Uterus (tissue), 4 donors: ENCODE measurements at places on chromosomes 3 and 15. TPM values are rescaled to one million over a fixed set of nuclear protein-coding genes. Genes with fewer than 3 reads are reported as not detected.

DNA sequence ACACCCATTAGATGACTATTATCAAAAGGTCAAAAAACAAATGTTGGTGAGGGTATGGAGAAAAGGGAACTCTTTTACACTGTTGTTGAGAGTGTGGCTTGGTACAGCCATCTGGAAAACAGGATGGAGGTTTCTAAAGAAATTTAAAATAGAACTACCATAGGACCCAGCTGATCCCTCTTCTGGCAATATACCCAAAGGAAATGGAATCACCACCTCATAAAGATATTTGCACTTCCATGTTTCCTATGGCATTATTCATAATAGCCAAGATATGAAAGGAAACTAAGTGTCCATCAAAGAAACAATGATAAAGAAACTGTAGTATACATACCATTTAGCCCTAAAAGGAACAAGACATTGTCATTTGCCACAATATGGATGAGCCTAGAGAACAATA lies 186.3 kb downstream of the SCAPER start:
- no peaks in the 10 kb centered on the region for H3K27me3 ChIP-seq
- no peak overlapping the region for H3K27ac ChIP-seq
- H3K4me3 ChIP-seq = no peak overlapping the region
- H3K36me3 ChIP-seq = no peaks in the 10 kb centered on the region
- no peak for DNase-seq

GRCh38 chr15:44340410-44340809 lies 51.9 kb downstream of the GOLM2 start:
- H3K27ac ChIP-seq = no peak overlapping the region
- DNase-seq = no peak
- H3K27me3 ChIP-seq = no peaks in the 10 kb centered on the region
- H3K4me3 ChIP-seq = no peak overlapping the region

Gene ADPRH
- 3.5 TPM for total RNA-seq

DNA sequence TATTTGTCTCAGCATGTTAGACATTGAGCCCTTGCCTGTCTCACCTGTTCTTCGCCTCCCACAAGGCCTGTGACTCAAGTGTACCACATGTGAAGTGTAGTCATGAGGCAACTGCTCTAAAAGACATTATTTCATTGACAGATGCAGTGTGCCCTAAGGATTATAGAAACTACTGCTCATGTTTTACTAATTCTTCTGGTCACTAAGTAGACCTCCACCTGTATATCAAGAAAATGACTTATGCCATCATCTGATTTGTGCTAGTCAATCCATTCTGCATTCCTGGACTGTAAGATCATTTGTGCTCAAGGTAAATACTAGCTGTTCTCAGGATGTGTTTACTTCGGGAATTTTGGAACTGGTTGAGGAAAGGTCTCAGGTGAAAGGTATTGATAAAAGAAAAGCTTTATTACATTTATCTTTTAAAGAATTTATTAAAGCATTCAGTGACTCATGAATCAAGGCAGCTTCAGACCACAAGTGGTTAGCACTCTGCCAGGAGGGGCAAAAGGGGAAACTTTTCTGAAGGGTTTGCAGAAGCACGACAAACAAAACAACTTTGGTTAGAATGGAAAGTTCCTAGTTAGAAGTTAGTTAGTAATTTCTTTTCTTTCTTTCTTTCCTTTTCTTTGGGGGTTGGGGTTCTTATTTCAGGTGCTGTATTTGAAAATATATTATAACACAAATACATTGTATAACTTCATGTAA lies 465.3 kb upstream of the CBLB start:
- no peak for DNase-seq
- no peaks in the 10 kb centered on the region for H3K36me3 ChIP-seq
- no peak overlapping the region for H3K4me3 ChIP-seq

DNA sequence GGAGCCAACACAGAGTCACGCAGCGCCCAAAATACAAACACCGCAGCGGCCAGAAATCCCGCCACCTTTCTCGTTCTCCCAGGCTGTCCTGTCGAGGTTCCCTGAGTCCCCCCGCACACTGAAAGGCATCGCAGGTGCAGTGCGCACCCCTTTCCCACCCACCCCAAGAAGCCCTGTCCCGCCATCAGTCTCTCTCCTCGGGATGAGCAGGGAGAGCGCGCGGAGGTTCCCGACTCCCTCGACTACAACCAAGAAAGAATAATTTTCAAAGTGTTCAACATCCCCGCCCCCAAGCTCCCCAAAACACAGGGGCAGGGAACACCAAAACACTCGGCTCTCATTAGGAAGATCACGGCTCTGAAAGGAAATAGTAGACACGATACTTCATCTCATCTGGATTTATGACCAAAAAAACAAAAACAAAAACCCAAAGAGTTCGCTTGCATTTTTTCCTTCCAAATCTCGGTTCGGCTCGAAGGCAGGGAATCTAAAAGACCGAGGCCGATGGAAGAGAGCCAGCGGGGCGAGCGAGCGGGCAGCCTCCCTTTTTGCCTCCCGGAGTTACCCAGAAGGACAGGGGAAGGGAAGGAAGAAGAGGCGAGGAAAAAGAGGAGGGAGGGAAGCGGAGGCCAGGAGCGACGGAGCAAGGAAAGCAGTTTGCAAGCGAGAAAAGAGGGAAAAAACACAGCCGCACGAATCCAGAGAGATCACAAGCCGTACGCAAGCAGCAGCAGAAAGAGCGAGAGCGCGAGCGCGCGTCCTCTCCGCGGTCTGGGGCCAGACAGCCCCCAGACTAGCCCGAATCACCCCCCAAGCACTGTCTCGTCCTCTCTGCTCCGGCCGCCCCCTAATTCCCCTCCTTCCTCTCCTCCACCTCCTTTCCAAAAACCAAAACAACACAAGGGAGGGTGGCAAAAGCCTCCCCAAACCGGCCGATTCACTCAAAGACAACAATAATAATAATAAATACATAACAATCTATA lies 808 bp downstream of the BCL6 start:
- peak overlapping the region; percentile 98 for H3K27ac ChIP-seq
- no peaks in the 10 kb centered on the region for H3K27me3 ChIP-seq
- no peaks in the 10 kb centered on the region for H3K36me3 ChIP-seq
- H3K4me1 ChIP-seq = peaks cover 4% of the 10 kb centered on the region
- peak; percentile 56 for DNase-seq
- peak overlapping the region; percentile 86 for H3K4me3 ChIP-seq

DNA sequence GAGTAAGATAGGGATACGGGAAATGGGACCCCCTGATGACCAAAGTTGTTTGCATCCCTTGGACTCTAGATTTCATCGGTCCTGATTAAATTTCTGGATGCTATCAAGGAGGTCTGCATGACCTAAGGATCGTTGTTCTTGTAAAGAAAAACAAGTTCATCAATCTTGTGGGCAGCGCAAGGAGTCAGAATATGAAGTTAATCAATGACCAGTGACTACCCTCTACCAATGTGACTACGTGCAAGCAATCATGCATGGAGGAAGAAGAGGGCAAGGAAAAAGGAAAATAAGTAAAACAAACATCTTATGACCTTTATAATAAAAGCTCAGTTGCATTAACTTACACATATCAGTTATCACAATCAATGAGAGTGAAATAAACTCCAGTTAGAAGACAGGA lies 139.7 kb downstream of the RTP4 start:
- no peaks in the 10 kb centered on the region for H3K36me3 ChIP-seq
- H3K27me3 ChIP-seq = no peaks in the 10 kb centered on the region
- H3K27ac ChIP-seq = no peak overlapping the region
- no peak for DNase-seq
- no peak overlapping the region for H3K4me3 ChIP-seq
- no peaks in the 10 kb centered on the region for H3K4me1 ChIP-seq

Gene ANKUB1
- not detected for total RNA-seq

GRCh38 chr15:66292571-66293418 lies 573 bp upstream of the DIS3L start:
- peak overlapping the region; percentile 50 for H3K4me3 ChIP-seq
- no peak for DNase-seq
- no peaks in the 10 kb centered on the region for H3K4me1 ChIP-seq

Gene ANXA2
- total RNA-seq = 376 TPM

DNA sequence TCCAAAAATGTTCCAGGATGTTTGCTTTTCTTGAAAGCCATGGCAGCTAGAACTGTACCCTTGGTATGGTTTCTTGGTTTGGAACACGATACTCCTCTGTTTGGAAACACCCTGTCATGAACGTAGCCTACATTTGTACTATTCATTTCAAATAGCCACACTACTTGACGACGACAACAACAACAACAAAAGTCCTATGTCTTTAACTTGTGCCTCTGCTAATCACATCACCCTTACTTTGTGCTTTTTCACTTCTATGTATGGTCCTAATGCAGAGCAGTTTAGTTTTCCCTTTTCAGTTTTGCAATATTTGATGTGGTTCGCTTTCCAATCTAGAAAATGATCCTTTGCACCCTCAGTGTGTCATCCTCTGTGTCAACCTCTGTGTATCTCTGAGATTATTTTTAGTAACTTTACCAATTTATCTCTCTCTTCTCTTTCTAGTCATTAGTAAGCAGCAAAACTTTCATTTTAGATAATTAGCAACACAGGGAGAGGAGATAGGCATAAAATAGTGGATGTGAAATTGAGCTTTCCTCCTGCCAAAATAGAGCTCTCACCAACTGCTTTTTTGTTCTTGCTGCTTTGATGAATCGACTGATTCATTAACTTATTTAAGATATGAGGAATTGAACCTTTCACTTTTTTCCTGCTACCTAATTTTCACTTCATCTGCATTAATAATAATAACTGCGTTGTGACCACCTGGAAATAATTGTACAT lies 44.1 kb upstream of the TP63 start:
- no peaks in the 10 kb centered on the region for H3K36me3 ChIP-seq
- no peaks in the 10 kb centered on the region for H3K4me1 ChIP-seq
- H3K4me3 ChIP-seq = no peak overlapping the region
- H3K27me3 ChIP-seq = no peaks in the 10 kb centered on the region
- H3K27ac ChIP-seq = no peak overlapping the region
- no peak for DNase-seq

- no peak for DNase-seq
- no peaks in the 10 kb centered on the region for H3K4me1 ChIP-seq
- no peaks in the 10 kb centered on the region for H3K27me3 ChIP-seq
Observed at GRCh38 chr3:90035643-90036042, 928.2 kb downstream of the EPHA3 start.

GRCh38 chr3:88076712-88077111 lies 17.7 kb downstream of the ZNF654 start:
- no peak overlapping the region for H3K4me3 ChIP-seq
- H3K27me3 ChIP-seq = no peaks in the 10 kb centered on the region
- no peak for DNase-seq
- no peak overlapping the region for H3K27ac ChIP-seq

DNA sequence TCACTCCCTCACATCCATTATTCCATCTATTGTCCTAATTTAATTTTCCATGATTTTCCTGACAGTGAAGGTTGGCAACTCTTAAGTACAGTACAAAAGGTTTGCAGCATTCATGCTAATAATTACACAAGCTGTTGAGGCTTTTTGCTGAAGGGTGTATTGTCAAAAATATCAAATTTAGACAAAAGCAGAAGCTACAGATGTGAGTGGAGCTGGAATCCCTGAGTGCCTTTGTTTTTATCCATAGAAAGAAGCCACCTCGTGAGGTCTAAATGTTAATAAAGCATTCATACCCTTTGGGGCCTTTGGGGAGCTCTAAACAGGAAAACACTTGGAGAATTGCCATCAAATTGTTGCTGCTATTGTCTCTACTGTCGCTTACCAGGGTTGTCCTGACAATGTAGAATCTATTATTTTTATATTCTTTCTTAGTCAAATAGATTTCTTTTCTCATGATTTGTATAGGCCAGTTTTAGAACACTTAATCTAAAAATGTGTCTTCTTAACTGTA lies 185.8 kb upstream of the ROBO1 start:
- no peaks in the 10 kb centered on the region for H3K4me1 ChIP-seq
- H3K27ac ChIP-seq = no peak overlapping the region
- no peak overlapping the region for H3K4me3 ChIP-seq
- no peaks in the 10 kb centered on the region for H3K27me3 ChIP-seq

DNA sequence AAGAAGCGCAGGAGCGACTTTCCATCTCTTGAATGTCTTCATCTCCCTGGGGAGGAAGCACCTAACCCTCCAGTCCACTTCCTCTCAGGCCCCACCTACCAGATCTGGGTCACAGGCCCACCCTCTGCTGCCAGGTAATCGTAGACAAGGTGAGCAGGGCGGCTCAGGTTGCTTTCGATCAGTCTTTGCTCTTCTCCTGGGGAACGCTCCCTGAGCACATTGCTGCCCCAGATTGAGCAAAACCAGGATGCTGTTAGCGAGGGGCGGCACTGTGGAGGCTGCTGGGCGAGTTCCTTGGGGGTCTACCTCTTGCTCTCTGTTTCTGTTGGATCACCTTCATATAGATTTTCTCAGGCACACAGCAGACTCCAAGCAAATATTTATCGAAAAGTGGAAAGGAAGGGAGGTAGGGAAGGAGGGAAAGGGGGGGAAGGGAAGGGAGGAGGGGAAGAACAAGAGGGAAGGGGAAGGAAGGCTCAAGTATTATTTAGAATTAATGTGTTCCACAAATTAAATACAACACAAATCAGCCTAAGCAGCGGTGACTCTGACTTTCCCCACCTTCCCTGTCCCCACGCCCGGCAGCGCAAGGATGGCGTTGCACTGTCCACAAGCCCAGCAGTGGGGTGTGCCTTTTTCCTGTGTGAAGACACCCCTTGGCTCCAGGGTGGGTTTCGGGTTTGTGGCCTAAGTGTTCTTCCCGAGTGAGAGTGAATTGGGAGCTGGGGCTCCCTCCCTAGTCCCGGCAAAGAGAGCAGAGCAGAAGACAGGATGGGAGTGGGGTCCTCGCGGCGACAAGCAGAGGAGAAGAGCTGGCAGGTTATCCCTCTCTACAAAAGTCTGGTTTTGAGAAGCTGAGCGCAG lies 6.1 kb upstream of the PCSK6 start:
- no peaks in the 10 kb centered on the region for H3K27me3 ChIP-seq
- no peak overlapping the region for H3K27ac ChIP-seq
- H3K36me3 ChIP-seq = no peaks in the 10 kb centered on the region
- H3K4me3 ChIP-seq = no peak overlapping the region
- H3K4me1 ChIP-seq = no peaks in the 10 kb centered on the region

- no peaks in the 10 kb centered on the region for H3K36me3 ChIP-seq
- H3K27ac ChIP-seq = peak overlapping the region; percentile 45
- no peaks in the 10 kb centered on the region for H3K4me1 ChIP-seq
- no peak overlapping the region for H3K4me3 ChIP-seq
- no peak for DNase-seq
- no peaks in the 10 kb centered on the region for H3K27me3 ChIP-seq
Observed at GRCh38 chr15:68113273-68113672, 59.2 kb downstream of the PIAS1 start.
